ENCODE measurements at places on chromosomes 12 and 14.

DNA sequence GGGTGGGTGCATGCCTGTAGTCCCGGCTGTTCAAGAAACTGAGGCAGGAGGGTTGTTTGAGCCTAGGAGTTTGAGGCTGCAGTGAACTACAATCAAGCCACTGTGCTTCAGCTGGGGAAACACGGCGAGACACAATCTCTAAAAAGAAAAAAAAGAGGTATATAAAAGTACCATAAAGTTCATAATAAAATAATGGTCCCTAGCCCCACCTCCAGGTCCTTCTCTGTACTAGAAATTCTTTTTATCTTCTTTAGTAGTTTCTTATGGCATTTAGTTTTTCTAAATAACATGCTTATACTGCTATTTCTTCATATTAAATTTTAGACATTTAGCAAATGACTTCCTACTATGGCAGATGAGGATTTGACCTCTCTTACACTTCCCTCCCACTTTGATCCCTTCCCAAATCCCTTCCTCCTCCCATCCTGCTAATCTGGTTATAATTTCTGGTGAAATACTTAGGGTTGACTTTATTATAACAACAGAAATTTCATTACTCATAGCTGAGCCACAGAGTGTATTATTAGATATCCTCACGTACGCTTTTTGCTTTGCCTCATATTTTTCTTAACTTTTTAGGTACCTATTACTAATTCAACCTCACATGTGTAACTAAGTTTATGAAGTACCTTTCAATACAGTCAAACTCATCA, 94.7 kb downstream of the SLC41A2 start:
- no peak for DNase-seq

DNA sequence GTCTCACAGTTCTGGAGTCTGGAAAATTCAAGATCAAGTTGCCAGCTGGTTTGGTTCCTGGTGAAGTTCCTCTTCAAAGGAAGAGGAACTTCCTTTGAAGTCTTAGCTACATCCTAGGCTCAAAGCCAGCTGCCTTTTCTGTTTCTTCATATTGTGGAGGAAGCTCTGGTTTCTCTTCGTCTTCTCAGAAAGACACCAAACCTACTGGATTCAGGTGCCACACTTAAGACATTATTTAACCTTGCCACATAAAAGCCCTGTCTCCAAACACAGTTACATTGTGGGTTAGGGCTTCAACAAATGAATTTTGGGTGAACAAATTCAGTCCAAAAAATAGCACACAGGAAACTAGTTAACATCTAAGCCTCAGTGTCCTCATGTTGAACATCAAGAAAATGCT, 1019.8 kb downstream of the GALC start:
- no peak for DNase-seq

GRCh38 chr12:115444346-115444745, 760.4 kb upstream of the TBX3 start:
- DNase-seq, result no peak

- DNase-seq, result no peak
These were observed 50.4 kb downstream of the ATG14 start for GRCh38 chr14:55361190-55361589.

GRCh38 chr14:94636744-94637412, 24.7 kb downstream of the SERPINA3 start:
- DNase-seq, result no peak

GRCh38 chr14:23708343-23708742, 72.2 kb downstream of the DHRS2 start:
- no peak for DNase-seq

Measured in activated CD4-positive, alpha-beta T cell treated with anti-CD3 and anti-CD28 coated beads, Interleukin-2, amount 50 U/mL, for 24 hours (primary cell).